Osteoblast (primary cell): ENCODE measurements at places on chromosomes 5 and 9.
A peak's percentile ranks its signal among the peaks of the same experiment; 100 is the strongest.

DNA sequence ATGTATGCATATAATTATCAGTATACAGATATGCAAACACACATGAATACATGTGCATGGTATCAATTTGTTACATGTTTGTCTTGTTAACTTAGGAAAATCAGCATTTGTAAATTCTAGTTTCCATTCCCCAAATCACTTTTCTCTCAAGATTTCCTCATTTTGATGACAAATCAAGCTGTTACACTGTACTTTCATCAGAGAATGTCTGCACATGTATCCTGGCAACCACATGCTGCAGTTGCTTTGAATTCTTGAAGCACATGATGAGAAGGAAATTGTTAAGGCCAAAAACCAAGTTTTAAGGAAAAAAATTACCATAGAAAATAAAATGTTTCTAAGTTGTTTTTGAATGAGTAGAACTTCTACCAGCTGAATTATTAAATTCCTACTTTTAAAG lies 1834.5 kb downstream of the EFNA5 start:
- H3K4me1 ChIP-seq = no peaks in the 10 kb centered on the region
- no peak overlapping the region for H3K4me3 ChIP-seq
- DNase-seq = no peak
- no peaks in the 10 kb centered on the region for H3K36me3 ChIP-seq

GRCh38 chr5:143135832-143136551 lies 267.5 kb downstream of the NR3C1 start:
- H3K27me3 ChIP-seq = no peaks in the 10 kb centered on the region
- H3K36me3 ChIP-seq = no peaks in the 10 kb centered on the region
- H3K27ac ChIP-seq = no peak overlapping the region
- H3K4me3 ChIP-seq = no peak overlapping the region
- peak; percentile 49 for DNase-seq

- no peaks in the 10 kb centered on the region for H3K4me1 ChIP-seq
- H3K4me3 ChIP-seq = no peak overlapping the region
- no peaks in the 10 kb centered on the region for H3K36me3 ChIP-seq
- no peak for DNase-seq
These were observed 45.1 kb downstream of the GLDC start for GRCh38 chr9:6600426-6600825.

- no peak for DNase-seq
- H3K4me1 ChIP-seq = peaks cover 10% of the 10 kb centered on the region
- peaks cover 19% of the 10 kb centered on the region for H3K36me3 ChIP-seq
- no peaks in the 10 kb centered on the region for H3K27me3 ChIP-seq
- peak overlapping the region; percentile 92 for H3K27ac ChIP-seq
These were observed 334 bp upstream of the THG1L start for GRCh38 chr5:157730900-157731271.

DNA sequence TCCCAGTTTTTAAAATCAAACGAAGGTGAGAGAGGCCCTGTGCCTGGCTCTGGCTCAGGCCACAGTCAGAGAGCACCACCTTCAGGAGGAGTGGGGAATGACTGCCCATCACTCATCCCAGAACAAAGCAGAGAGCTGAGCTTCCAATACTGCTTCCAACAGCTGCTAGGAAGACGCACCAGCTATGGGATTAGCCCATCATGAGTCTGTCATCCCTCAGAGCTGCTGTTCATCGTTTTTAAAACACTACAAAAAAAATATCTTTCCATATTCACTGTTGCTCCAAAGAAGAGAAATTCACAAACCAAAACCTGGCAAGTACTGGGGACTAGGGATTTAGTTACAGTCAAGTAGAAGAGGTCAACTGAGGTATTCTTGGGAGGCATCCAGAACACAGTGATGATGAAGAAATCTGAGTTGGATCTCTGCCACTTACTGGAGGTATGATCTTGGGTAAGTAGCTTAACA lies 102.4 kb downstream of the CDK5RAP2 start:
- no peaks in the 10 kb centered on the region for H3K27me3 ChIP-seq
- no peak overlapping the region for H3K4me3 ChIP-seq
- peaks cover 84% of the 10 kb centered on the region for H3K4me1 ChIP-seq
- H3K36me3 ChIP-seq = peaks cover 10% of the 10 kb centered on the region
- peak; percentile 67 for DNase-seq
